ENCODE measurements at places on chromosomes 12 and 14. TPM values are rescaled to one million over a fixed set of nuclear protein-coding genes. Genes with fewer than 3 reads are reported as not detected.

TCL1B gene
- not detected for total RNA-seq

BICDL1 gene
- total RNA-seq: not detected

GRCh38 chr12:116490471-116490870, 68.7 kb upstream of the MAP1LC3B2 start:
- DNase-seq: no peak
- H3K4me3 ChIP-seq: no peak overlapping the region
- H3K27ac ChIP-seq: no peak overlapping the region

DNA sequence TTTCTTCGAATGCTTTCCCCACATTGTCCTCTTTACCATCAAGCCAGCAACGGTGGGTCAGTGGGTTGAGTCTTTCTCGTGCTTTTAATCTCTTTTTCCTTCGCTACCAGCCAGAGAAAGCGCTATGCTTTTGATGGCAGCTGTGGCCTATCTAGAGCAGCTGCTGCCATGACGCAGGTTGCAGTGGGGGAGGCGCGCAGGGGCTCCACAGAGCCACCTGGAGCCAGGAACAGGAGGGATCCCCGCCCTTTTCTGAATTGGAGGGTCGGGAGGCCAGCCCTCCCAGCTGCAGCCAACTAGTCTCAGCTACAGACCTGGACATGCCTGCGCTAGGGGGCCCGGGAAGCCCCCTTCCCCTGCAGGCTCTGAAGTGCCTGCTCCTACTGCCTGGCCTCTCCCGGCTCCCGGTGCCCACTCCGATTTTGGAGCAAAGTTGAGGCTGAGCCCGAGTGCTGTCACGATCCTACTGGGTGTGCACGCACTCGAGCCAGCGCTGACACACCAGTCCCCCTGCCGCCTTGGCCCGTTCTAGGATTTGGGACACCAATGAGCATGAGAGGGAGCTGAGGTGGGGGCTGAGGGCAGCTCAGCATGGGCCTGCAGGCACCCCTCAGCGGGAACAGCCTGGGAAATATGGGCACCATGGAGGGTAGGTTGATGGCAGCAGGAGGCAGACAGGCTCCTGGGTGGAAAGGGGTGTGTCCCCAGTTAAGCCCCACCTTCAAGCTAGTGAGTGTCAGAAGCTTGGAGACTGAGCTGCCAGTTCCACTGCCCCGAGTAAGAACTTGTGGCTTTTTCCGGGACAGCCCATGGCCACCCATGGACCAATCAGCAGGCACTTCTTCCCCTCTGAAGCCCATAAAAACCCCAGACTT, 784.2 kb downstream of the SLC6A15 start:
- H3K36me3 ChIP-seq: no peaks in the 10 kb centered on the region
- no peaks in the 10 kb centered on the region for H3K27me3 ChIP-seq
- H3K4me1 ChIP-seq: no peaks in the 10 kb centered on the region
- DNase-seq: no peak
- H3K4me3 ChIP-seq: no peak overlapping the region
- no peak overlapping the region for H3K27ac ChIP-seq

DNA sequence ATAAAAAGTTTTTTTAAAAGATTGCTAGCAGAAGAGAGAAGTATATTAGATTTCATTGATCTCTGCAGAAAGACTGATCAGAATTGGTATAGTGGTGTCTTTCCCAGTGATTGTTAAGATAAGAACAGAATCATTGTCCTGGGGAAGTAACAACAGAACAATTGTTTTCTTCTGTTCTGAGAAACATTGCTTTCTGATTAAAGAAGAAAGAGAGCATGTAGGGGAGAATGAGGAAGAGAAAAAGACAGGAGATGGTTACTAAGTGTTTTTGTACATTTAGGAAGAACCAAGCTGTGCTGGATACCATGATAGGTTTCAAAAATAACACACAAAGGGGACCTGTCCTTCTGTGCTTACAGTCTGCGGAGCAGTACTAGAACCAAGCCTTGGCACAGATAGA, 5.0 kb downstream of the USP30 start:
- no peak overlapping the region for H3K27ac ChIP-seq
- H3K27me3 ChIP-seq: no peaks in the 10 kb centered on the region
- H3K36me3 ChIP-seq: no peaks in the 10 kb centered on the region
- H3K4me3 ChIP-seq: no peak overlapping the region
- H3K4me1 ChIP-seq: no peaks in the 10 kb centered on the region

DNA sequence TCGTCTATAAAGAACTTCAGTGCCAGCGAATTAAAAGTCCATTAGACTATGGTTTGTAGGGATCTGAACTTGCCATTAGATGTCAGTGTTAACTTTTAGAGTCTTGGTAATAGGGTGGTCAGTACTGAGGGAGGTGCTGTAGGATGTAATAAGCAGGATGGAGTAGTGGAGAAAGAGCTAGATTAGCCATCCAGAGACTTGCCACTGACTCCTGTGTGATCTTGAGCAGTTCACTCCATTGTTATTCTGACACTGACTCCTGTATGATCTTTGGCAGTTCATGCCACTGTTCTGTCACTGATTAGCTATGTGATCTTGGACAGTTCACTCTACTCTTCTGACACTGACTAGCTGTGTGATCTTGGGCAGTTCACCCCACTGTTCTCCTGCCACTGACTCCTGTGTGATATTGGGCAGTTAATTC, 133.6 kb downstream of the TTLL5 start:
- no peaks in the 10 kb centered on the region for H3K36me3 ChIP-seq
- peak; percentile 68 for DNase-seq
- no peak overlapping the region for H3K4me3 ChIP-seq
- H3K27ac ChIP-seq: no peak overlapping the region
- no peaks in the 10 kb centered on the region for H3K4me1 ChIP-seq

GRCh38 chr12:48296586-48297282, 54.0 kb downstream of the ZNF641 start:
- peaks cover 5% of the 10 kb centered on the region for H3K27me3 ChIP-seq
- H3K36me3 ChIP-seq: no peaks in the 10 kb centered on the region
- DNase-seq: peak; percentile 69
- H3K4me1 ChIP-seq: no peaks in the 10 kb centered on the region

- no peak overlapping the region for H3K27ac ChIP-seq
- peaks cover 1% of the 10 kb centered on the region for H3K36me3 ChIP-seq
- DNase-seq: no peak
- no peak overlapping the region for H3K4me3 ChIP-seq
- no peaks in the 10 kb centered on the region for H3K27me3 ChIP-seq
- H3K4me1 ChIP-seq: no peaks in the 10 kb centered on the region
Observed at GRCh38 chr14:100434033-100434601, 111.0 kb downstream of the SLC25A47 start.

Data from fibroblast of lung (primary cell).